Epithelial cell of prostate (primary cell): ENCODE measurements at places on chromosomes 5 and 9.

DNA sequence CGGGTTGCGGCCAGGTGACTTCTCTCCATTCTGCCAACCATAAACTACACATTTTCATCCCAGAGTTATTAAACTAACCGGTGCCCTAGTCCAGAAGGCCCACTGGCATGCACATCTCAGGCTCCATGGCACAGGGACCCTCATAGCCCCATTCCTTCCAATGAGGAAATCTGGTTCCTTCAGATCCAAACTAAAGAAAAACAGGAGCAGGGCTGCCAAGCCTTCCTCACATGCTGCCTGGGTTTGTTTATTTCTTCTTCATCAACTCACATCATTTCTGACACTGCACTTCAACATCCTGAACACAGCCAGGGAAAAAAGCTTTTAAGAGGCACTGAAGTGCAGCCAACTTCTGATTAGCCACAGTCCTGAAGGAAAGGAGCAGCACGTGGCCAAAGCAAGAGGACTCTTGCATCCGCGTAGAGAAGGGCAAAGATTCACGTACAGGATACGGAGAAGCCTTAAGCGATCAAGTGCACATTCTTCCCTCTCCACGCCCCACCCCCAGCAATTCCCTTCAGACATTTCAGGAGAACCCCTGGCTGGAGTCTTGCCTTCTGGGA, 22.5 kb downstream of the LHFPL2 start:
- DNase-seq = no peak

DNA sequence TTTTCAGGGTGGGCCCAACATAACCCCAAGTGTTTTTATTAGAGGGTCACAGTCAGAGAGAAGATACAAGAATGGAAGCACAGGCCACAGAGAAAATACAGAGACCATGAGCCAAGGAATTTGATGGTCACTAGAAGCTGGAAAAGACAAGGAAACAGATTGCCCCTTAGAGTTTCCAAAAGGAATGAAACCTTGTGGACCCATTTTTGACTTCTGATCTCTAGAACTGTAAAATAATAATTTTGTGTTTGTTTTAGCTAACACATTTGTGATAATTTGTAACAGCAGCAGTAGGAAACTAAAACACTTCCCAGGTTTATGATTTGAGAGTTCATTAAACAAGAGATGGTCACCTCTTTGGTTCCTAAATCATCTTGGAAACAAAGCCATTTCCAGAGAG, 21.8 kb downstream of the CDKN2A start:
- no peak for DNase-seq

- DNase-seq = no peak
Observed at GRCh38 chr5:112646139-112646936, 91.3 kb upstream of the APC start.

GRCh38 chr5:38011668-38012188, 171.9 kb upstream of the GDNF start:
- no peak for DNase-seq

DNA sequence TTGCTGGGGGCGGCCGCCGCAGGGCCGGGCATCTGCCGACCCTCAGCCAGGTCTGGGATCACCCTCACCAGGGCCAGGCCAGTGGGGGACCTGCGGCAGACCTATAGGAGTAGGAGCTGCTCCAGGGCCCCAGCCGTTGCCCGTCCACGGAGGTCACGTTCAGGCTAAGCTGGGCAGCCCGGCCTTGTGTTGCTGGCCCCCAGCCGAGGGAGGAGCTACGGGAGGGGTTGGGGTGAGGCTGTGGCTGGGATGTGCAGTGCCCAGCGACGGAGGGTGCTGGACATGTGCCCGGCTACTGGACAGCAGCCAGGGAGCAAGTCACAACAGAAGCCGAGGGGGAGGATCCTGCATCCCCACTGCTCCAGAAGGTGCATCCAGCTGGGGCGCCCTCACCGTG, 39.6 kb upstream of the SLC6A19 start:
- no peak for DNase-seq

GRCh38 chr9:70117835-70118319, 74.2 kb downstream of the MAMDC2 start:
- DNase-seq = no peak

DNA sequence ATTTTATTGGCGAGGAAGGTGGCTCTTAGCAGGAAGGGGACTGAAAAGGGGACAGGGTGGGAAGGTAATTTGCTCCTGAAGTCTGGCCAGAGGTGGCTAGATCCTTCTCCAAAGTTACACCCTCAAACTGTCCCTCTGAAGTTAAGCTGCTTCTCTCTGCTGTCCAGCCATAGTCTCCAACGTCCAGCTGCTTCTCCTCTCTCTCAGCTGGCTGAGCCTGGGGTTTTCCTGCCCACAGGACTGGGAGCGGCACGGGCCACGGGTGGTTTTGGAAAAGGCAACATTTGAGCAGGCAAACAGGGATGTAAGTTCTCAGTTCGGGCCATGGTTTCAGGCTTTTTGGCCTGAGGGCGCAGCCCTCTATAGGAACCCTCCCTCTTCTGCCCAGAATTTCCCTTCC, 128.3 kb downstream of the YIPF5 start:
- DNase-seq = no peak

- no peak for DNase-seq
Observed at GRCh38 chr5:76385540-76385939, 17.5 kb upstream of the IQGAP2 start.

- no peak for DNase-seq
Observed at GRCh38 chr5:88881571-88881971, 1.4 kb downstream of the MEF2C start.

DNA sequence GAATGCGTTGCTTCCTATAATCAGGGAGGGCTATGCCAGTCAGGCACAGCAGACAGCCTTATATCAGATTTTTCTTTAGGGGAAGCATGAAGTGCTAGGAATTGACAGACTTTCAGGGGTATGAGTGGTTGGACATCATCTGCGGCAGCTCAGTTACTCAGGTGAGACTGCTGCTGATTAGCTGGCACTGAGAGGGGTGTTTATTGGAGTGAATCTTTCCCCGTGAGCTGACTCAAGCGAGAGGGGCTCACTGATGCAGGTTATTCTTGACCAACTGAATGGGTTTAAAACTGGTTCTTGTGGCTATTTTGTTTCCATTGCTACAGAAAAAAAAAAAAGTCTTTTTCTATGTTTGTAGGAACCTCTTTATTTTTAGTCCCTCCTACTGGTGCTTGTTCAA, 46.2 kb upstream of the TNPO1 start:
- no peak for DNase-seq

DNA sequence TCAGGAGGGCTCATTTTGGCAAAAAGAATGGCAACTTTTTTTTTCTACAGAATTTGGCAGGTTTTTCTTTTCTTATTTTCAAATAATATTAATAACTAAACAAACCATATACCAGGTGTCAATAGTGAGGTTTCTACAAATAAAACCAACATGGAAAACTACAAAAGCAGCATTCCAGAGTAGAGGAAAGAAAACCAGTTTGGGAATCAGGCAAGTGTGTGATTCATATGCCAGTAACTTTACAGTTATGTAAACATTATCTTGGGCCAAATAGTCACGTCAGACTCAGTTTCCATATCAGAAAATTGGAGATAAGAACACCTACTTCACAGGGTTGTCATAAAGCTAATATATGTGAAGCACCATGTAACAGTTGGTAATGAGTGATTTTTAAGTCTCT, 51.7 kb downstream of the FBXW11 start:
- no peak for DNase-seq

DNA sequence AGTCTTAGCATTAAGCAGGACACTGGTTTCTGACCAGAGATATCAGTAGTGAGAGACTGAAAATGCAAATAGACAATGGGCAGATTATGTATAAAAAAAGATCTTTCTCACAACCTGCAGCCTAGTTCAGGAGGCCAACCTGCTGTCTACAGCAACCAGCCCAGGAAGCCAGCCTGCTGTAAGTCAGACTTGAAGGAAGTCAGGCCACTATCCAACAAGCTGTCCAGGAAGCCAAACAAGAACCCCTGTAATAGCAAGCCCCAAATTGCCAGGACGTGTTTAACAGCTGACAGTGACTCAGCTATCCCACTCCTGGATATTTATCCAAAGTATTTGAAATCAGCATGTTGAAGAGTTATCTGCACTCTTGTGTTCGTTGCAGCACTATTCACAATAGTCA, 121.8 kb upstream of the SPIN1 start:
- peak; percentile 60 for DNase-seq
